Smooth muscle cell of the coronary artery (primary cell): ENCODE measurements at places on chromosomes 12 and 14. TPM values are rescaled to one million over a fixed set of nuclear protein-coding genes. Genes with fewer than 3 reads are reported as not detected.

Gene NKX2-1
- not detected in 2 replicates for total RNA-seq

Gene KRT2
- total RNA-seq: not detected in 2 replicates

Gene SOCS2
- 9.2 TPM in 2 replicates for total RNA-seq

Gene KSR2
- total RNA-seq: not detected in 2 replicates

Gene TC2N
- 0.08 and 0.12 TPM in 2 replicates for total RNA-seq

Gene KRT74
- total RNA-seq: not detected in 2 replicates

Gene AQP5
- total RNA-seq: 0.60 and 0.82 TPM in 2 replicates

Gene GDF3
- total RNA-seq: not detected in 2 replicates

Gene LAG3
- 0.15 TPM in 1 of 2 replicates, not detected in the other for total RNA-seq
